ENCODE measurements at places on chromosomes 2 and 18.
A peak's percentile ranks its signal among the peaks of the same experiment; 100 is the strongest.

DNA sequence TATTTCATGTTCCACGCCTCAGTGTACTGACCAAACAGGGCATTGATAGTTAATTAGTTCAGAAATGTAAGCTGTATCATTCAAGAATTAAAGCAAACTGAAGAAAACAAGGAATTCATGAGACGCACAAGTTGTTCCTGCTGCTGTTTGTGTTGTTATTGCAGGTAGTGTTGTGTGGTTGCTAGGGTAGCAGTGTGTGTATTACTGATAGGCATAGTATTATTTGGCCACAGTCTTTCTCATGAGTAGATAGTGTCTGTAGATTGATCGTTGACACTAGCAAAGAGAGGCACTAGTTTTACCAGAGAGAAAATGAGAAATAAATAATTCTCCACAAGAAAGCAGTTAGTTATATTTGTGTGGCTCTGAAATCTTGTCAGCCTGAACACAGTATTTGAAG, 548.6 kb downstream of the LRP1B start:
- no peak for DNase-seq

DNA sequence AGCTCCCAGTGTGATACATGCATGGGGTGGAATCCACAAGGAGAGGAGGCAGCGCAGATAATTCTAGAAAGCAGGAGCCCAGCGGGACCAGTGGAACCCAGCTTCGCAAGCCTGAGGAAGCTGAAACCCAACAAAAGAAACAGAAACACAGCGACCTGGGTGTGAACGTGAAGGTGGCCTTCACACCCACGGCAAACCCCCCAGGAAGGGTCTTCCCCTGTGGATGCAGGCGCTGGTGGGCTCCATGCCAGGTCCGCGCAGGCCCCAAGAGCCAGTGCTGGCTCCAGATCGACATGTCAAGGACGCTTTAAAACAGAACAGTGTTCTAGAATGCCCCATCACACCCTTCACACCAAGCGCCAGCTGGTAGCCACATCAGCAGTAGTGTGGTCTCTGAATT, 22.1 kb downstream of the KIF1A start:
- no peak for DNase-seq

- DNase-seq = no peak
These were observed 8.1 kb downstream of the ONECUT2 start for GRCh38 chr18:57443247-57443646.

- DNase-seq = no peak
These were observed 168.1 kb downstream of the KCNE4 start for GRCh38 chr2:223219872-223220657.

GRCh38 chr2:121667618-121668017, 18.4 kb upstream of the CLASP1 start:
- no peak for DNase-seq

GRCh38 chr18:38993342-38993741, 1427.7 kb upstream of the CELF4 start:
- no peak for DNase-seq

DNA sequence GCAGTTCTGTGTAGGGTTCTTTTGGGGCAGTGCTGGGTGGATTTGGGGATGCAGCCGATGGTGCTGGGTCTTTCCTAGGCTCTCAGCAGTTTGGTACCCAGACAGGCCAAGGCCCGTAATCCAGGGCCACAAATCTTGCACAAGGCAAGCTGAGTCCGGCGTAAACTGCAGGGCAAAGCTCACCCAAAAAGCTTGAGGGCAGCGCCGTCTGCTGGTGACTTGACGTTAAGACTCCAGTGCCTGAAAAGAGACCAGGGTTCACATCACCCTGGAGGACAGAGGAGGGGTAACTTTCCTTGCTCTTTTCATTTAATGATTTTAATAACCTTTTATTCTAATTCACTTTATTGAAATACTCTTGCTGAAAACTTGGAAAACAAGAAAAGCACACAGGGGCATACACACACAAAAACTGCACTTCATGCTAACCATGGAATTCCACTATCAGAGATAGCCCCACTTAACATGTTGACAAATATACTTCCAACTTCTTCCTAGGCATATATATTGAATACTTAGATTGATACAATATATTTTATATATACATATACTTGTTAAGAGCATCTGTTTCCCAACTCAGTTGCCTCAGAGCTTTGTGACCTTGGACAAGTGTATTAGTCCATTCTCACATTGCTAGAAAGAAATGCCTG, 38.9 kb downstream of the CNGA3 start:
- DNase-seq = peak; percentile 39

GRCh38 chr2:167748536-167748935, 498.9 kb downstream of the STK39 start:
- DNase-seq = no peak

- DNase-seq = no peak
These were observed 49.1 kb downstream of the PTGR3 start for GRCh38 chr18:75159646-75160356.

DNA sequence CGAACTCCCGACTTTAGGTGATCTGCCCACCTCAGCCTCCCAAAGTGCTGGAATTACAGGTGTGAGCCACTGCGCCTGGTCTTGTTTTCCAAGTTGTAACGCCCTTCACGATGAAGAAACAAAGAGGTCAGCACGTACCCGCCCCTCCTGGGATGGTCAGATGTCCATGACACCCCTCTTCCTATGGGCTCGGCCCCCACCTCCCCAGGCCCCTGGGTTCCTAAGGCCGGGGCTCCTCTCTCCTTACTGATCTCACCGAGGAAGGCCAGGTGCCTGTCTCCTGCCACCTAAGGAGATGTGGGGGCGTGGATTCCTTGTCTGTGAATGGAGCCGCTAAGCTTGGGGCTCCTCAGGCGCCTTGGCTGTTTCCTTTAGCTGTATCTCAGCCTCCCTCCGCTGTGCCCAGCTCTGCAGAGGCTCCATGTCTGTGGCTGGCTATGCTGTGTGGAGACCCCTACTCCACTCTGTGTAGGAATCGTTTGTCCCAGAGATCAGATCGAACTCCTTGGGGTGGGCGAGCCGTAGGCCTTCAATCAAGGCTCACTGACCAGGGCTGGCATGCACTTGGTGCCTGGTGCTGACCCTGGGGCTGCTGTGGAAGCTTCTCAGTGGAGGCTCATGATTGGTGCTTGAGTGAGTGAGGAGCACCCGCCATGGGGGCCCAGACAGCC, 8.8 kb downstream of the COLEC11 start:
- no peak for DNase-seq

GRCh38 chr2:124147552-124147951, 122.5 kb downstream of the CNTNAP5 start:
- DNase-seq = no peak

DNA sequence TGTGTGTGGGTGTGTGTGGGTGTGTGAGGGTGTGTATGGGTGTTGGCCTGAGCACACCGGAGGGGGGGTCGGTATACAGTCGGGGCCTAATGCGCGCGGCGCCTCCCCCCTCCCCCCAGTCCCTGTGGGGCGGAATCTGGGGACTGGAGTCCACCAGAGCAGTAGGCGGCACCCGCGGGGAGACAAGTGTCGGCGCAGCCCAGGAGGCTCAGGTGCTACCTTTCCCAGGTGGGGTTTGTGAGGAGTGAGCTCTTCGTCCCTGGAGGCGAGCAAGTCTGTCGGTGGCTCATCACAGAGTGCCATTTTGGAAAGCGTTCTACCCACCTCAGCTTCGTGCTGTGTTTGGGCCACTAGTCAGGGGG, 2896.1 kb upstream of the TEKT4 start:
- DNase-seq = no peak

- no peak for DNase-seq
These were observed 26.9 kb downstream of the NGEF start for GRCh38 chr2:232986155-232986554.

DNA sequence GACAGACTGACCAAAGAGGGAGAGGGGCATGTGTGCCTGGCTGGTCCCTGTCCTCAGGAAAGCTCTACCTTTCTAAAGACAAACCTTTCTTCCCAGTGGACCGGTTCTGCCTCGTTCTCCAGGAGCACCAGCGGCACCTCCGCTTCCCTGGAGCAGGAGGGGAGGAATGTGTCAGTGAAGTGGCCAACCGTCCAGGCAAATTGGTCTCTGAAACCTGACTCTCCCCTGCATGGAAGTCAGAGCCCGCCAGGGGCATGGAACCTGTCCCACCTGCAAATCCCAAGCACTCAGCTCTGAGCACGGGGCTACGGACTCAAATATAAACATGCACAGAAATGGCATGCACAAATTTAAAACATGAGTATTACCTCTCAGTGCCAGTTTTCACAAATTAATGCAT, 62.9 kb downstream of the COL6A3 start:
- no peak for DNase-seq

DNA sequence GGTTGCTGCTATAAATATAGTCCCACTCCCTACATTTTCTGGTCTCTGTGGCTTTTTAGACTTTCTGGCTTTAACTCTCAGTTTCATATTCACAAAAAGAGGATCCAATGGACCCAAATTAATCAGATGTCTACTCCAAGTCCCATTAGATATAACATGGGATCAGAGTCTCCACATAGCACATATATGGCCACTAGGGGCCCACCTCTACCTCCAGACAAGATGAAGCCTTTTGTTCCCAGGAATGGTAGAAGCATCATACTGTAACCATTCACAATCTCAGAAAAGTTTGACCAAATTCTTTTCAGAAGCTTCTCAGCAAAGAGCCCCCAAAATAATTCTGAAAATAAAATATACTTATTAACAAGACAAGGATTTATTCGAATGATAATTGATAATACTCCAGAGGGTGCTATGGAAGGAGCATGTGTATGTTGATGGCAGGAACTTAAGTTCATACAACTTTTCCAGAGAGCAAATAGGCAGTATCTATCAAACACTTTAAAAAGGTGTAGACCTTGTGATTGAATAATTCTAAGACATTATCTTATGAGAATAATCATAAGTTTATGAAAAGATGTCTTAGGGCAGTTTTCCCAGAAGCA, 382.3 kb upstream of the CRIM1 start:
- no peak for DNase-seq

DNA sequence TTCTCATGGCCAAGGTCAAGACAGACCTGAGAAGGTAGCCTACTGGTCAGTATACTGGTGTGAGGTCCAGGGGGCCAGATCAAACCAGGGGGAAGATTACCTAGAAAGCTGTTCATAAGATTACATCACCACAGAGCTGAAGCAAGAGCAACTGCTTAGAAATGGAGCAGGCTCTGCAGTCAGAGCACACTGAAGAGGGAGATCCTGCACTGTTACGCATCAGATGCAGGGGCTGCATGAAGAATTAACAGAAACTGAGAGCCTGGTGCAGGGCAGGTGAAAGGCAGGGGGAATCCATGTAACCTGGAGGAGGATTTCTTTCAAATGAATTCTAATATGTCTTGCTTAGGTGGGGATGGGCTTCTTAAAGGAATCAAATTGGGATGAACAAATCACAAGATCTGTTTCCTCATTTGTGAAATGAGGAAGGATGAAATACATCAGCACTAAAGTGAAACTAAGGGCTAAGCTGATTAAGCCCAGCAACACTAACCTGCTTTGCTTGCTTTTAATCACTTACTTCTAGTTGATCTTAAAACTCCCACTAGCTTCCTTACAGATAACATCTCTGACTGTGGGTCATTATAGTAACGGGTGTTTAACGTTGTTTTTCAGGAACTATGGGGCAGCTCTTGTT, 74.3 kb upstream of the ADAM23 start:
- no peak for DNase-seq

GRCh38 chr2:149446748-149447147, 116.4 kb downstream of the LYPD6 start:
- no peak for DNase-seq

DNA sequence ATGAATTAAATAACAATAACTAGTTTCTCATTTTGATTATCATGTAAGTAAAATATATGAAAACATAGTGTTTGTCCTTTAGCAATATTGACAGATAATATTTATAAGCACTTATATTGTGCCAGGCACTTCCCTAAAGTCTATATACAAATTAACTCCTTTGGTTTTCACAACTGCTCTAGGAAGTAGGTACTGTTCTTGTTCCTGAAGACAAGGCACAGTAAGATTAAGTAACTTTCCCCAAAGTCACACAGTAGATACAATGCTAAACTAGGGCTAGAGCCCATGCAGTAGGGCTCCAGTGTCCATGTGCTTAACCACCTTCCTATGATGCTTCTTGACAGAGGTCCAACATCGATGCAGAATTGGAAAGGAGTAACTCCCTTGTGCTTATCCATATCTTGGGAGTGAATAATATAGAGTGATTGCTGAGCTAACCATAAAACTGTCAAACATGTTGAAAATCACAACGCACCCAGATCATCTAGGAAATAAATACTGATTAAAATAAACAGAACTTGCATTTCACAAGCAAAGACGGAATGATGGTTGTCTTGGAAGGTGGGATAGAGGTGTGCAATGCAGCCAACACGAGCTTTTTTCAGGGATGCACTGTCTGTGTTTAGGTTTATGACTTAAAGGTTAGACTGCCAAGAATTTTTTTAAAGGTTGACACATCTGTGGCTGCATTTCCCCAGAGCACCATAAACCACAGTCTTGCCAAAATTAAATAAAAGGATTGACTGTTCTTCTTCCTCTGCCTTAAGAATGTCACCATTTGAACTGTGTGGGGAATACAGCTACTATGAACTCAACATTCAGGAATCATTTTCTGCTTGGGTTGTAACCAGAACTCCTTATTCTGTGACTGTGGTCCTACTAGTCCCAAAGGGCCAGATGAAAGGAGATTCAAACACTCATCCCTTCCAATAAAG, 80.8 kb downstream of the ANKRD44 start:
- DNase-seq = no peak

GRCh38 chr2:216553093-216553478, 54.4 kb downstream of the RPL37A start:
- no peak for DNase-seq

DNA sequence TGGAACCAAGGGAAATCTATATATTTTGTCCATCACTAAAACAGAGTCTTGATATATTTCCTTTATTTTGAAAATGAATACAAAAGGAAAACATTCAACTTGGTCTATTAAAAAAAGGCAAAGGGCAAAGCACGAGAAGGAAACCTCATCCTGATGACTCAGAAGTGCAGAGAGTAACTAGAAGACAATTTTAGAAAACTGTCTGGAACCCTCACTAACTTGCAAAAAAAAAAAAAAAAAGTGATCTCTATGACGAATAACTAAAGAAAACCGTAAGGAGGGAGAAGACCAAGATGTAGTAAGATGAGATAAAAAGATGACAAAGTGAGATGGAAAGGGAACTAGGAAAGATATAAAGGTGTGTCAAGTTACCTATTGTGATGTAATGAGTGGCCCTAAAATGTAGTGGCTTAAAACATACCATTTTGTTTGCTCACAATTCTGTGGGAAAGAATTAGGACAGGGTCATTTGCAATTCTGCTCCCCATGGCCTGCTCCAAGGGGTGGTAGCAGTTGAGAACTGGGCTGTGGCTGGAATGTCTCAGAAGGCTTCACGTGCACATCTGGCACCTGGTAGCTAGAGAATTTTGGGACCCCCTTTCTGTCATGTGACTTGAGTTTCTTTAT, 303.0 kb downstream of the DYSF start:
- DNase-seq = no peak

DNA sequence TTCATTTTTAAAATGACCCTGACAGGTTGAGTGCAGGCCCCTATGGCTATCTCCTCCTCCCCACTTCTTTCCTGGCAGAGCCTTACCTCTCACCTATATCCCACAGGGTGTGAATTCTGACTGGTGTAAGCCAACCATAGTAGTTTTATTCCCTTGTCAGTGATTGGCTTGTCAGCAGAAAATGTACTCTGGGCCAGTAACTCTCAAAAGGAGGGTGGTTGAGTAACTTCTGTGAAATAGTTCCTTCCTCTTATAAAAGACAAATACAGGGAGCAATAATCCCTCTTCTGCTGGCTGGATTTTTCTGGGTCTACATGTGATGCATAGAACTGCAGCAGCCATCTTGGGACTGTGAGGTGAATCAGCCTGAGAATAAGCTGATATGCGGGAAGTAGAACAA, 83.4 kb downstream of the RAPH1 start:
- DNase-seq = no peak

All from stimulated activated CD8-positive, alpha-beta memory T cell treated with anti-CD3 and anti-CD28 coated beads, Interleukin-15, amount 100 ng/mL, for 4 hours (primary cell).